ENCODE measurements at places on chromosomes 16 and 17.

- DNase-seq: no peak
These were observed 737.5 kb downstream of the KCNJ2 start for GRCh38 chr17:70906808-70907207.

GRCh38 chr17:45958994-45959665 is 39.9 kb upstream of the STH start:
- no peak for DNase-seq

GRCh38 chr17:2909175-2909845 is 113.1 kb downstream of the RAP1GAP2 start:
- no peak for DNase-seq

- no peak for DNase-seq
These were observed 13.7 kb downstream of the MYO18A start for GRCh38 chr17:29166507-29166887.

GRCh38 chr17:79840269-79840988 is 1.2 kb upstream of the CBX4 start:
- DNase-seq: peak; percentile 41

GRCh38 chr16:50711862-50712559 is 18.6 kb downstream of the NOD2 start:
- no peak for DNase-seq

GRCh38 chr17:74226252-74226651 is 12.9 kb downstream of the TTYH2 start:
- no peak for DNase-seq

DNA sequence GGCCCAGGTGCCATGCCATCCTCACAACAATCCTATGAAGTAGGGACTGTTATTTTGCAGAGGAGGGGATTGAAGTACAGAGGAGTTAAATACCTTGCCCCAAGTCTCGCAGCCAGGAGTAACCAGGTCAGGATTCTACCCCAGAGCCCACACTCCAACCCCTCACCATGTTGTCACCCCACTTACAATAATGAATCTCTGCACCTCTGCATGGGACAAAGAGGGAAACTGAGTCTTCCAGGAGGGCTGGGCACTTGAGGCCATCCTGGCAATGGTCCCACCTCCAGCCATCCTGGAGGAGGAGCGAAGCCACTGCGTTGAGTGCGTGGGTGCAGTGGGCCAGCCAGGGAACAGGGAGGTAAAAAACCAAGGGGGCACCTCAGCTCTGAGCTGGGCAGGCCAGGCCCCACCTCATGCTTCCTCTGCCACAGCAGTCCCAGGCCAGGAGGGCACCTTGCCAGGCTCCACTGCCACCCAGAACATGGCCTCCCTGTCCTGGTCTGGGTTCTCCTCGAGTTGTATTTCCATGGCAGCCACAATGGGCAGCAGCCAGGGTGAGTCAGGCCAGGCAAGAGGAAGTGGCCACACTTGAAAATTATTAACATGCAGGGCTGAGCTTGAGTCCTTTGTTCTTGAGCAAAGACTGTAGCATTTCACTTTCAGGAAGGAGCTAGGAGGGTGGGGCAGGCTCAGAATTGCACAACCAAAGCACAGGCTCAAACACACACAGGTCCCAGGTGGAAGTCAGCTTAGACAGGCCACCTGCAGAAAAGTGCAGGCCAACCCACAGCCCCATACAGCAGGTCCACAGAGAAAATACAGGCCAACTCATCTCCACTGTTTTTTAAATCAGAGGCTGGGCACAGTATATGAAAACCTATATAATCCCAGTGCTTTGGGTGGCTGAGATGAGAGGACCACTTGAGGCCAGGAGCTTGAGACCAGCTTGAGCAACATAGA is 52.1 kb downstream of the CUEDC1 start:
- no peak for DNase-seq

DNA sequence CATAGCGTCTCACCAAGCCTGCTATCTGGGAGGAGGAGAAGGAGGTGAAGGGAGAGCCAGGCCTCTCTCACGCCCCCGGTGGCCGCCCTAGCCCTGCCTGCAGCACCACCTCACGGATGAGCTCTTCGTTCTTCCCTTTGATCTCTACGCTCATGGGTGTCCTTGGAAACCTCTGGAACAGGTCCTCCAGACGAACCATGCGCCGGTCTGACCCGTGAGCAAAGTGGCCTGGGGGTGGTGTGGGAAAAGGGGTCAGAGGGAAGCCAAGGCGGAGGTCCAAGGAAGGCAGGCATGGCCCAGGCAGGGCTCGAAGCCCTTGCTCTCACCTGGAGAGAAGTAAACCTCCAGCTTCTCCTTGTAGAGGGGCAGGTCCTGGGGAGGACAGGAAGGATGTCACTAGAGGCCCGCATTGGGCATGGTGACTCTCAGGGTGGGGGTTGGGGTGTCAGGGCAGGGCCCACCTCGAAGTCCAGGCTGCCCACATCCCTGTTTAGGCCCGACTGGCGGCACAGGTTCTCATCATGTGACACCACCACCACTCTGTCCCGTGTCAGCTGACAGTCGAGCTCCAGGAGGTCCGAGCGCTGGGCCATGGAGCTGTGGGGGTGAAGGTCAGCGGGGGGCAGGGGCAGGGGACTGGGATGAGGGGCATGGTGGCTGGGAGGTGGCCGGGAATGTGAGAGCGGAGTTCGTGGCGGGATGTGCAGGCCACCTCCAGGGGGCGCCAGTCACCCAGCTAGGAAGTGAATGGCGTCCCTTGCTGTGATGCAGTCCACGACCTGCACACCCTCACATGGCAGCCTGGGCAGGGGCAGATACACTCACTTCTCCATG is 923 bp downstream of the GDPD3 start:
- DNase-seq: peak; percentile 35

- DNase-seq: no peak
These were observed 50.0 kb downstream of the SF3B3 start for GRCh38 chr16:70573451-70574121.

- DNase-seq: no peak
These were observed 306.9 kb upstream of the CA10 start for GRCh38 chr17:52465407-52465806.

All from CD4-positive, alpha-beta memory T cell (primary cell).